ENCODE measurements at places on chromosomes 4 and X. TPM values are rescaled to one million over a fixed set of nuclear protein-coding genes. Genes with fewer than 3 reads are reported as not detected.

GRCh38 chrX:20988804-20989203, 385.4 kb upstream of the CNKSR2 start:
- H3K4me3 ChIP-seq = no peak overlapping the region
- no peaks in the 10 kb centered on the region for H3K4me1 ChIP-seq
- H3K36me3 ChIP-seq = no peaks in the 10 kb centered on the region
- no peak for DNase-seq

DNA sequence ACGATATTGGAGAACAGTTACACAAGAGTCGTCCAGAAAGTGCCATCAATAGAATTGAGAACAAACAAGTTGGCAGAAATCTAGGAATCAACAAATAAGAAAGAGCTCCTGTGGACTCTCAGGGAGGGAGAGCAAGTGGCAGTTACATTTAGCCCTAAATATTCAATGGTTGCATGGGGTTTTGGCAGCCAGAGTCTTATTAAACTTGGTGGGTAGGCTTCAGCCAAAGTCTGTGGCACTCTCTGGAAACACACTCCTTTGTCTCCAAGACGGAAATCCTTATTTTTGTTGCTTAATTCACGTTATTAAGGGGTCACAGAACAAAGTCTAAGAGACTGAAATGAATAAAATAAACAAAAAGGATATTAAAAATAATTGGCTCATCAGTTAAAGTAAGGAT, 742.2 kb upstream of the ATOH1 start:
- H3K4me1 ChIP-seq = no peaks in the 10 kb centered on the region
- H3K27me3 ChIP-seq = no peaks in the 10 kb centered on the region
- H3K27ac ChIP-seq = no peak overlapping the region

DNA sequence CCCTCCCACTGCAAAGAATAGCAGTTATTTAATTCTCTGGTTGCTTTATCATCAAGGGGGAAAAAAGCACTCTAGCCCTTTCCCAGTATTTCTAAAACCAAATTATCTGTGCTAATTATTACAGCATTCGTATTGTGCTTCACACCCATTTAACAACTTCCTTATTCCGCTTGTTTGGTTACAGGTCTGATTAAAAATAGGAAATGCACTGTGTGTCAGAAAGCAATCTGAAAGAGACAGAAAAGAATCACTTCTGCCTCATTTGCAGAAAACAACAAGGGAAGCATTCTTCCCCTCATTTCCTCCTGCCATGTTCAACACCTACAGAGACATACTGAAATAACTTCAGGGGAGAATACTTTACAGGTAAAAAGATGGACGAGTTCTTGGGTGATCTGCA, 114.9 kb upstream of the MAP3K15 start:
- no peak for DNase-seq
- no peaks in the 10 kb centered on the region for H3K27me3 ChIP-seq
- peaks cover 28% of the 10 kb centered on the region for H3K4me1 ChIP-seq
- no peak overlapping the region for H3K4me3 ChIP-seq
- no peak overlapping the region for H3K27ac ChIP-seq
- H3K36me3 ChIP-seq = no peaks in the 10 kb centered on the region

DNA sequence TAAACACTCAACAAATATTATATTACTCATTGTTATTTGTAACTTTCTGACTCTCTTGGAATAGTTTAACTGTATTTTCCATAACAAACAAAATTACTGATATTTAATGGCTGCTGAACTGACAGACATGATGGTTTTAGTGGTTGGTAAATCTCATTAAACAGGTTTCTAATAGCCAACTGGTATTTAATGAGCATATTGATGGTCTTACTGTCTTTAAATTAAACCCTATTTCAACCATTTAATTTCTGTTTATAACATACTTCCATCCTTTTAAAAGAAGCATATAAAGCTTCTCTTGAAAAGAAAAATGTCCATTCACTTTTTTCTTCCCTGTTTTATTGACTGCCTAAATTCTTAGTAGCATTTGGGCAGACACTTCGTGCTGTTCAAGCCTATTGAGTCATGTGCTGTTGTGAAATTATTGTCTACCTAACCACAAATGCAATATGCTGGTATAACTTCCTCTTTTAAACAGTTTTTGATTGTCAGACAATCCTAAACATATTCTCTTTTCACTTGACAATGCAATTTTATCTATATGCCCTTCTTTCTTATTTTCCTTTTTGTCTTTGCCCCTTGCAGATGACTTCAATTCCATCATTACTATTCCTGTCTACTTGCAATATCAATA, 163.9 kb upstream of the SLC7A11 start:
- H3K4me1 ChIP-seq = peaks cover 30% of the 10 kb centered on the region
- no peak overlapping the region for H3K4me3 ChIP-seq
- H3K36me3 ChIP-seq = no peaks in the 10 kb centered on the region
- no peak overlapping the region for H3K27ac ChIP-seq
- peak; percentile 56 for DNase-seq

DNA sequence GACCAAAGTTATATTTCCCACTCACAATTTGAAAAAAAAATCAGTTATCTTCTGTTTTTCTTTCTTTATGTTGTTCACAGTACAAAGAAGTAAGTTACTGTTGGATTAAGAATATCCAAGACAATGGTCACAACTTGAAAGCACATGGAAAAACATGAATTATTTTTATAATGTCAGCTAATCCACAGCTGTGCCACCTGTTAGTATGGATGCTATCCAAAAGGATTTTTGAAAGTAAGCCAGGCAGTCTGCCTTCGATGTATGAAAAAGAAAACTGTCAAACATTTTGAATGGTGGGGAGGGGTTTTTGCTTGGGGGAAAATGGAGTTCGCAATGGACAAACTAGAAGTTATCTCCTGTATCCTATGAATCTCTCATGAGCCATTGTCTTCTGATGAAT, 6.2 kb downstream of the GPM6A start:
- no peak overlapping the region for H3K27ac ChIP-seq
- no peaks in the 10 kb centered on the region for H3K4me1 ChIP-seq
- H3K36me3 ChIP-seq = no peaks in the 10 kb centered on the region

DNA sequence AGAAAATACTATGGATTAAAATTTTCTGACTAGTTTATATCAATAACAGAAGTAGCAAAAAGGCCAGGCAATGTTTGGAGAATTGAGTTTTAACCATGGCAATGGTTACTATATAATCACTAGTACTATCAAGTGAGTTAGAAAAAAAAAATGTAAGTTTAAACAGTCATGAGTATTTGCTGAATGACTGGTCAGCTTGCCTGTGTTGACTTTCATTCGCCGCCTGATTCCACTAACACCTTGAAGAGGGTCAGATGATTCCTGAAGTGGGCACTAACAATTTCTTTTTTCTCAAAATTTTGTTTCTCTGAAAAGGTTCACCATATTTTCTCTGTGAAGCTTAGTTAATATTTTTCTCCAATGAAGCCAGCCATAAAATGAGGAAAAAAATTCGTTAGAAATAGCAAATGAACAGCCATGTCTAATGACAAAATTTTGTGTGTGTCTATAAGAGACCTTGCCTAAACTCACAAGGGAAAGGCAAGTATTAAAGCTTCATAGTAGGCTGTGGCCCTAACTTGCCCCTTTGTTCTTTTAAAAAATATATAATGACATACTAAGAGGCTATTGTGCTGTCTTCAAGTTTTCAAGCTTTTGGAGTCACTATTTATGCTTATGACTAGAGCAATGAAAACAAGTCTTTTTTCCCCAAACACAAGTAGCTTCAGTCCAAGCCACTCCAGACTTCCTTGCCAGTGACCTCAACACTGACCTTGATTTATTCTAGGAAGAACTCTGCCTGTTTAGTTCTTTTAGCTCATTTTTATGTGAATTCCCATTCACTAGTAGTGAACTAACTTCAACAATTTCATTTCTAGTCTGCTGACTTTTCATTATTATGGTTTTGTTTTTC, 18.4 kb upstream of the FHDC1 start:
- H3K27ac ChIP-seq = no peak overlapping the region
- peaks cover 34% of the 10 kb centered on the region for H3K36me3 ChIP-seq
- DNase-seq = no peak
- H3K4me3 ChIP-seq = no peak overlapping the region

DNA sequence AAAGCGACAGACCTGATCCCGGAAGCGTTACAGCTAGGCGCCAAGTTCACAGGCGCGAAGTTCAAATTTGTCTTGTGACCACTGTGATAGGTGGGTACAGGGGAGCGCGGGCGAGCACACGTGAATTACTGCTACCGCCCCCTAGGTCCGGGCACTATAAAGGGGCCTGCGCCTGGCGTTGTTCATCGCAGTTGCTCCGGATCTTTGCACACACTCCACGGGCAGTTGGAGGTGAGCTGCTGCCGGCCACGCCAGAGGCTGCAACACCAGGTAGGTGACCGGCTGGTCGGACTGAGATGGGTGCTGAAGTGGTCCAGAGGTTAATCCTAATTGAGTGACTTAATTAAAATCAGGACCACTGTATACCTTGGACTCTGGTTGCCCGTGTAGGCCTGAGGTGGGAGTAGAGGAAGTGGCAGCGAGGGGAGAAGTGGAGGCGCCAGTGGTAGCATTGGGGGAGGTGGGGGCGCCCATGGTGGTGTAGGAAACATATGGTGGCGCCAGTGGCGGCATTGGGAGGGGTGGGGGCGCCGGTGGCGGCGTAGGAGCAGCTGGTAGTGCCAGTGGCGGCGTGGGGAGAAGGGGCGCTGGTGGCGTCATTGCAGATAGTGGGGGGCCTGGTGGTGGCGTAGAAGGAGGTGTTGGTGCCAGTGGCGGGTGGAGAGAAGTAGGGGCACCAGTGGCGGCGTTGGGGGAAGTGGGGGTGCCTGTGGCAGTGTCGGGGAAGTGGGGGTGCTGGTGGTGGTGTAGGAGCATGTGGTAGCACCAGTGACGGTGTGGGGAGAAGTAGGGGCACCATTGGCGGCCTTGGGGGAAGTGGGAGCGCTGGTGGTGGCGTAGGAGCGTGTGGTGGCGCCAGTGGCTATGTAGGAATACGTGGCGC, at the start of gene GCNA:
Gene GCNA (plus strand): TSS at position 185 of the 883 bp plus-strand sequence. CDS start 2,385 bp downstream, outside the sequence.
- H3K4me1 ChIP-seq = peaks cover 11% of the 10 kb centered on the region
- peaks cover 8% of the 10 kb centered on the region for H3K36me3 ChIP-seq
- no peaks in the 10 kb centered on the region for H3K27me3 ChIP-seq
- H3K27ac ChIP-seq = no peak within 1 kb of the TSS

DNA sequence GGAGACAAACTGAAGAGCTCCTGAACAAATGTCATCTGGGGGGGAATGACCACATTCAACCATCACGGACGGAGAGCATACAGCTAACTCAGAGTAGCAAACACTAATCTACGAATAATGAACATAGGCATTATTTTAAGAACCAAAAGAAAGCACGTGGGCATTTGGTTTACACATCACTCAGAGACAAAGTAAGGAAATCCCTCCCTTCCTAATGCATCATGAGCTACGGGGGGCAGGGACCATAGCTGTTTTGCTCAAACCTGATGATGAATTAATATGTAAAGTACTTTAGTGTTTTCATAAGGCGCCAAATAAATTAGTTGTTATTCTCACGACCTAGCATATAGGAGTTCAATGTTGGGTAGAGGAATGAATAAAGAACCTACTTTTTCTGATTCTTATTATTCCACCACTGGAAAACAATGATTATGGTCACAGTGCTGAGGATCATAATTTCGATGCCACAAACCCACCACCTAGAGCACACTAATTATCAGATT, 11.7 kb upstream of the TMEM156 start:
- H3K4me3 ChIP-seq = peak overlapping the region; percentile 81
- H3K27me3 ChIP-seq = no peaks in the 10 kb centered on the region
- peak overlapping the region; percentile 90 for H3K27ac ChIP-seq
- DNase-seq = peak; percentile 44

DNA sequence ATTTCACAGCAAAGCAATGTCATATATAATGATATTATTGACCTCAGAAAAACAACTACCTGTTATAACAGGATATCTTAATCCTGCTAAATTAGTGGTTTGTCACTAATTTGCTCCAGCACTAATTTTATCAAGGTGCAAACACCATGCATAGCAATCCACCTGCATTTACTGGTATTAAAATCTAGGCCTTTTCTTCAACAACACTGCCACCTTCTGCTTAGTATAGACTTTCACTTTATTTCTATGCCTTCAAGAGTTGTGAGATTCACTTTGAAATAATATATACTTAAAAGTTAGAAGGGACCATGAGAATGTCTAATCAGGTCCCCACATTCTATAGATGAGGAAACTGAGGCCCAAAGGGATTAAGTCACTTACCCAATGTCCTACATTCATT, 82.1 kb upstream of the IQCM start:
- DNase-seq = no peak
- no peaks in the 10 kb centered on the region for H3K4me1 ChIP-seq
- H3K27ac ChIP-seq = no peak overlapping the region
- H3K27me3 ChIP-seq = no peaks in the 10 kb centered on the region

GRCh38 chr4:139331185-139331584, 28.9 kb upstream of the NDUFC1 start:
- H3K27me3 ChIP-seq = no peaks in the 10 kb centered on the region
- H3K27ac ChIP-seq = peak overlapping the region; percentile 25
- H3K4me1 ChIP-seq = peaks cover 20% of the 10 kb centered on the region
- H3K36me3 ChIP-seq = peaks cover 17% of the 10 kb centered on the region
- no peak overlapping the region for H3K4me3 ChIP-seq
- no peak for DNase-seq

DNA sequence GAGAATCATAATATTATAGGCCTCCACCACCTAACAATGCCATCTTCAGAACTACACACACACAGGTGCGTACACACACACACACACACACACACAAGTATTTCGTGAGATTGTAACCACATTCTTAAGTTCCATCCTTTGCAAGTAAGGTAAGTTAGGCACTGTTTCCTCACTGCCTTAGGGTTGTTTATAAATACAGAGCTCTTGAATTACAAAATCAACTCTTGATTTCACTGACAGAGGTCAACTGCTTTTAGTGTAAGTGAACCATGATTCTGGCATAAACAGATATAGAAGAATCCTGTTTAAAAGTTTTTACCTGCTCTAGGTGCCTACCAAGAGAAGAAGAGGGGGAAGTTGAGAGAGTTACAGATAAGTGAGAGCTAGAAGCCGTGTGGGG, 166.1 kb downstream of the DMD start:
- no peak overlapping the region for H3K27ac ChIP-seq
- H3K27me3 ChIP-seq = no peaks in the 10 kb centered on the region
- no peak for DNase-seq
- no peaks in the 10 kb centered on the region for H3K4me1 ChIP-seq
- H3K4me3 ChIP-seq = no peak overlapping the region

DNA sequence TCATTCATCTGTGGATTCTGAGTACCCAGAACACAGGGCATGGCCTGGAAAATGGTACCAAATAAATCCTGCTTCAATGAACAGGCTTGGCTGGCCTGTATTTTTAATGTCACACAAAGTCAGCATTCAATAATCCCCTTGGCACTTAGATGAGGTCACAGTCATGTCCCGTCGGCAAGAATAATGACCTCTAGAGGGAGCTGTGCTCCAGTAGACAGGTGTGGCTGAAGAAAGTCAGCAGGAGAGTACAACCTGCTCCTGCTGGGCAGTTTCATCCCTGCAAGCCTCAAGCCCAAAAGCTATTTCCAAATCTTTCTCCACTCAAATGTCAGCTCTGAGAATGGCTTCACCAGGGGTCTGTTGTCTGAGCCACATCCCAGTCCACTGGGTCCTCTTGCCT, 404.0 kb upstream of the F9 start:
- H3K27me3 ChIP-seq = no peaks in the 10 kb centered on the region
- DNase-seq = no peak
- no peaks in the 10 kb centered on the region for H3K4me1 ChIP-seq
- no peak overlapping the region for H3K27ac ChIP-seq
- no peak overlapping the region for H3K4me3 ChIP-seq

ALAS2 gene
- total RNA-seq = not detected

TRIM75 gene
- total RNA-seq = not detected

CFP gene
- 0.11 TPM for total RNA-seq

GPC4 gene
- total RNA-seq = not detected

NXF2B gene
- total RNA-seq = not detected

AFM gene
- not detected for total RNA-seq

GAR1 gene
- total RNA-seq = 31.2 TPM

Data from HFFc6 (cell line).